Neural crest cell (in vitro differentiated cells): ENCODE measurements at places on chromosomes 11 and 22. TPM values are rescaled to one million over a fixed set of nuclear protein-coding genes. Genes with fewer than 3 reads are reported as not detected.

- no peak for DNase-seq
- no peaks in the 10 kb centered on the region for H3K36me3 ChIP-seq
- no peak overlapping the region for H3K4me3 ChIP-seq
- H3K27me3 ChIP-seq: no peaks in the 10 kb centered on the region
- H3K4me1 ChIP-seq: peaks cover 17% of the 10 kb centered on the region
Measured at GRCh38 chr22:28435982-28436381, 243.7 kb downstream of the TTC28 start.

DNA sequence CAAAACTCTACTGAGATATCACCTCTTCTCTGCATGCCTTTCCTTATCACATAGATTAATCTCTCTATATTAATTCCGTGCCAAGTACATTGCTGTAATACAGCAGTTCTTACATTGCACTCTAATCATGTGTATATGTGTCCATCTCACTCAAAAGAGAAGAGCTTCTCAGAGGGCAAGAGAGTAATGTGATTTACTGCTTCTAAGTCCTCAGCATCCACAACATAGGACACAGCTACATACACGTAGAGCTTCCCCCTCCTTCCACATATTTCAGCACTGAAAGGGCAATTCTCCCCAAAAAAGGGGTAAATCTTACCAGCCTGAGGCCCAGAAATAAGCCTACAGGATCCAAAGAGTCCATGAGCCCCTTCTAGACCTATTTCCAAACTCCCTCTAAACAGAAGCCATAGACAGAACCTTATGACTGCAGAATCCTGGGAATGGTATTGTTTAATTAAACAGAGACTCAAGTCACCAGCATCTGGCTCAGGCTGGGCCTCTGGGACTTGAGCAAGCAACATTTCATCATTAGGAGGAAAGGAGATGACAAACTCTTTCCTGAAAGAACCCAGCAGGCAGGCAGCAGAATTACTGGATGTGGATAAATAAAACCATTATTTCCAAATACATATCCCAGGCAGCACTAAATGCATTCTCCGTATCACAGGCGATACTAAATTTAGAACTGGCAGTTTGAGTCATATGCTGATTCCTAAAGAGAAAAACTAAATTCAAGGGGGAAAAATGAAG lies 87.2 kb downstream of the KCNC1 start:
- H3K27me3 ChIP-seq: no peaks in the 10 kb centered on the region
- no peaks in the 10 kb centered on the region for H3K36me3 ChIP-seq
- no peak for DNase-seq
- no peak overlapping the region for H3K4me3 ChIP-seq

DNA sequence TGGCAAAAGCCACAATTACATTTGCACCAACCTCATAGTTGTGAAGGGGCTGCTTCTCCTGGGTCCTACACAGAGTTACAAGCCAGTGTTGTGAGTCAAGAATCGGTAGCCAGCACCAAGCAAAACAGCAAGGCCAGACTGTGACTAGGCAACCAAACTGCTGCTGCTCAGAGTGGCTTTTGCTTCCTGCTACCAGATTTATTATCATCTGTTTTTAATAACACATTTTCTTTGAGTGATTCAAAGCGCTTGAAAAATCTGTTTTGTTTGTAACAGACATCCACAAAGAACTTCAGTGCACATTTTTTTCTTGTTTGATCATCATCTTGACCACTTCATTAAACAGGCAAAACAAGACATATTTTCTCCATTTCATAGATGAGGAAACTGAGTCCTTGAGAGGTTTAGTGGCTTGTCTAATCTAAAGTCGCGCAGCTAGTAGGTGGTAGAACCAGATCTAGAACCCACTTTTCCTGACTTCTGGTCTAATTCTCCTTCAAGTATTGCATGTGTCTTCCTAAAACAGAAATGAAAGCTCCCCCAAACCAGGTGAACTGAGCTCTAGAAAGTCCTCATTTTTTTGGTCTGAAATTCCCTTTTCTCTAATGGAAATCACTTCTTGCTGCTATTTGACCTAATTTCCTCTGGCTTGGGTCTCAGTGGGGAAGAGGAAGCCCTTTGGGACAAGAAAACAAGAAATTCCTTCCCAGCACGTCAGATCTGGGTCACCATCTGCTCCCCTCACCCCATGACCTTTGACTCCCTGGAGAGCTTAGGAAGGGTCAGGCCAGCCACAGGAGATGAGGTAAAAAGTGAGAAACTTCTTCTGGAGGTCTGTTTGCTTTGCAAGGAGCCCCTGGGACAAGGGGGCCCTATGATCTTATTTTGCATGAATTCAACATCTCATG lies 39.9 kb downstream of the CWC15 start:
- H3K4me3 ChIP-seq: peak overlapping the region; percentile 19
- H3K27ac ChIP-seq: peak overlapping the region; percentile 62
- no peaks in the 10 kb centered on the region for H3K27me3 ChIP-seq
- H3K36me3 ChIP-seq: peaks cover 5% of the 10 kb centered on the region
- peaks cover 47% of the 10 kb centered on the region for H3K4me1 ChIP-seq
- DNase-seq: no peak

DNA sequence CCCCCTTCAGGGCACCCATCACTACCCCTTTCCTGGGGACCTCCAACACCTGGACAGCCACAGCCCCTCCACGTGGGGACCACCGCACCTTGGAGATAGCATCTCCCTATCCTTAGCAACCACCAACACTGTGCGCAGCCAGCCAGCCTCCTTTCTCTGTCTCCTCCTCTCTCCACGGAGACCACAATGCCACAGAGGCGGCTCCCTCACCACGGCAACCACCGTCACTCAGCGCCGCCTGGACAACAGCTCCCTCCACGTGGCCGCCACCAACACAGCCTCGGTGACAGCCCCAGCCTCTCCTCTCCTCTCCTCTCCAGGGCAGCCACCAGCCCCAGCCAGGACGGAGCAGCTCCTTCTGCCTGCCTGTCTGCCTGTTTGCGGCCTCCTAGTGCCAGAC lies 10.5 kb downstream of the ELFN2 start:
- DNase-seq: peak; percentile 50
- H3K27me3 ChIP-seq: peaks cover 59% of the 10 kb centered on the region
- H3K36me3 ChIP-seq: no peaks in the 10 kb centered on the region

- H3K4me1 ChIP-seq: no peaks in the 10 kb centered on the region
- H3K27ac ChIP-seq: no peak overlapping the region
- no peaks in the 10 kb centered on the region for H3K36me3 ChIP-seq
- H3K27me3 ChIP-seq: peaks cover 16% of the 10 kb centered on the region
Measured at GRCh38 chr22:43796567-43796966, 15.5 kb downstream of the EFCAB6 start.

Gene OR10G8
- total RNA-seq: not detected in 2 replicates
